ENCODE measurements at places on chromosomes 1 and 21.
A peak's percentile ranks its signal among the peaks of the same experiment; 100 is the strongest.

- DNase-seq: no peak
Measured at GRCh38 chr1:153717330-153717729, 10.5 kb upstream of the INTS3 start.

DNA sequence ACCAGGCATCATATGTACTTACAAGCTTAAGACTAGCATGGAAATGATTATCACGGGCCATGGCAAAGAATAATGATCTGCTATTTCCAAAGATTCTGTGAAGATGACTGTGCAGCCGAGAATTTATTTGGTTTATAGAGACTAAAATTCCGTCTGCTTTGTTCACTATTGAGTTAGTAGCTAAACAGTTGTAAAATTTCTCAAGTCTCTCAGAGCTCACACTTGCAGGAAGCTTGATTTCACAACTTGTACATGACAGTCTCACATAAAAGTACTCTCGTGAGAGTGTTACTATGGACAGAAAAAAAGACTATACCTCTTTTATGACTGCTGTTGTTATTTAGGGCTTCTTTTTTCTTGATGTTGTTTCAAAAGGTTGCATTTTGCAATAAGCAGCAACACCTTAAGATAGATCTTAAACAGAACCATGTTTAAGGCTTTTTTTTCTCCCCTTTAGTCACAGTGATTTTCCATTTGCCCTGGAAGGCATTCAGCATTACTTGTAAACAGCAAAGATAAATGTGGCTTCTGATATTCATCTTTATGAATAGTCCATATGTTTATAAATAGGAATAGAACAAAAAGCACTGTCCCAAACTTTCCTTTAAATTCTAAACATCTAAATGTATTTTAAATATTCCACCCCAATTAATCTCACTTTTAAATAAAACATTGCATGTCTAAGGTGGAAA lies 24.8 kb downstream of the ST6GALNAC5 start:
- no peak for DNase-seq

DNA sequence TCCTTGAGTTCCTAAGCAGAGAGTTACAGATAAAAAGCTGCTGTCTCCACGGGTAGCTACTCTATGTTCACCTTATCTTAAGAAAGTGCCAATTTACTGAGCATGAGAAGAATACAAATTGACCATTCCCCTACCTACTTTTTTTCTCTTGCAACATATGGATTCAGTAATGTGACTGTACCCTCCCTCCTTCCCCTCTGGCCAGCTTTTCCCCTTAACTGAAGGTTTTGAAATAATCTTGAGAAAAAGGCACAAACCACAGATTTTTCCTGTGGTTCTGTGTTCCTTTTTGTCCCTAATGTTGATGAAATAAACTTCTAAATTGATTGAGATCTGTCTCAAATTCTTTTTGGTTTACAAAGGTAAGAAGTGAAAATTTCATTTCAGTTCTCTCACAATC lies 2.6 kb upstream of the CD2 start:
- peak; percentile 12 for DNase-seq

GRCh38 chr1:21636029-21636428 lies 33.1 kb downstream of the RAP1GAP start:
- no peak for DNase-seq

GRCh38 chr1:50852889-50853288 lies 107.2 kb downstream of the FAF1 start:
- no peak for DNase-seq

DNA sequence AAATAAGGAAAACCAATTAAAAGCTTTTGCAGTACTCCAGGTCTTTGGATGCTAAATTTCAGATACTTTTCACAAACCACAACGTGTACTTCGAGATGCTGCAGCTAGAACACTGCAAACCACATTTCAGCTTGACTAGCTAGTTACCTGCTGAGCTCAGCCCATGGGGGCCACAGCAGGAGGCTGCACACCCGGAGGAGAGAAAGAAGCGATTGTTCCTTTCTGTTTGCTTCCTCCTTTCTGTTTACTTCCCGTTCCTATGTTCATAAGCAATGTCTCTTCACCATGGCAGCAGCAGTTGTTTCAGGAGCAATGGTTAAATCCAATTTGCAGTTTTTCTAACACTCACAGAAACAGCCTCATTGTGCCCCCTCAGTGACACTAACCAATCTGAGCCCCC lies 225.6 kb upstream of the FGGY start:
- no peak for DNase-seq

DNA sequence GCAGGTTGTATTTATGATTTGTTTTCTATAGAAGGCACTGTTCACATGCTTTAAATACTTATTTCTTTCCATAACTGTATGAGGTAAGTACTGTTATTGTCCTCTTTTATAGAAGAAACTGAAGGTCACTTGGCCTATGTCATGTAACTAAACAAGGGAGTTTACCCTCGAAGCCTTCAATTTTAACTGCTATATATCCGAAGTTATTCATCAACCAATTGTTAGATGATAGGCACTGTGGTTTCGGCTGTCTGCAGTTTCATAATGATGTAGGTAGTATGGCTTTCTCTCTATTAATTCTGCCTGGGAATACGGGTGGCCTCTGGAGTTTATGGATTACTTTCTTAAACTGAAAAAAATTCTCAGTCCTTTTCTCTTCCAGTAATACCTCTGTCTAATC lies 413.3 kb upstream of the ADGRL2 start:
- no peak for DNase-seq

DNA sequence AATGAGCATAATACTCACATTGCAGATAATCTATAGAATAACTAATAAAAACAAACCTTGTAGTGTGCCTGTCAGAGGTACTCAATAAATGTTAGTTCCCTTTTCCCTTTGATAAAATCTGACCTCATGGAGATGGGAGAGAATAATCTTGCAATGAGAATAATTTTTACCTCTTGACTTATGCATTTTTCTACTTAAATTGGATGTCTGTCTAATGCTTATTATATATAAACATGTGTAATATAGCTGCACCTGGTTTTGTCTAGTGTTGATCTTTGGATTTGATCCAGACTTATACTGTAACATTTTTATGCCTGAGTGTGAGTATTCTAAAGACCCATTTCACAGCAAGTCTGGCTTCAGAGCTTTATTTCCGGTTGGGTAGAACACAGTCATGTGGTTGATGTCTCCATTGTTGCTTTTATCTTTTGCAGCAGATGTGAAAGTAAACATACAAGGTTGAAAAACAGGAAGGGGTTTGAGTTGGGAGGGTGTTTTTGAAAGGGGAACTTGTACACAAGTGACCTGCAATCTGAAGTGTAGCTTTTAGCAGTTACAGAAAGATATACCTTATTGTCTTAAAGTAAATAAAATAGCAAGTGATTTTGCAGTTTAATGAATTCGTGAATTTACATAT lies 12.4 kb downstream of the EPB41 start:
- no peak for DNase-seq

DNA sequence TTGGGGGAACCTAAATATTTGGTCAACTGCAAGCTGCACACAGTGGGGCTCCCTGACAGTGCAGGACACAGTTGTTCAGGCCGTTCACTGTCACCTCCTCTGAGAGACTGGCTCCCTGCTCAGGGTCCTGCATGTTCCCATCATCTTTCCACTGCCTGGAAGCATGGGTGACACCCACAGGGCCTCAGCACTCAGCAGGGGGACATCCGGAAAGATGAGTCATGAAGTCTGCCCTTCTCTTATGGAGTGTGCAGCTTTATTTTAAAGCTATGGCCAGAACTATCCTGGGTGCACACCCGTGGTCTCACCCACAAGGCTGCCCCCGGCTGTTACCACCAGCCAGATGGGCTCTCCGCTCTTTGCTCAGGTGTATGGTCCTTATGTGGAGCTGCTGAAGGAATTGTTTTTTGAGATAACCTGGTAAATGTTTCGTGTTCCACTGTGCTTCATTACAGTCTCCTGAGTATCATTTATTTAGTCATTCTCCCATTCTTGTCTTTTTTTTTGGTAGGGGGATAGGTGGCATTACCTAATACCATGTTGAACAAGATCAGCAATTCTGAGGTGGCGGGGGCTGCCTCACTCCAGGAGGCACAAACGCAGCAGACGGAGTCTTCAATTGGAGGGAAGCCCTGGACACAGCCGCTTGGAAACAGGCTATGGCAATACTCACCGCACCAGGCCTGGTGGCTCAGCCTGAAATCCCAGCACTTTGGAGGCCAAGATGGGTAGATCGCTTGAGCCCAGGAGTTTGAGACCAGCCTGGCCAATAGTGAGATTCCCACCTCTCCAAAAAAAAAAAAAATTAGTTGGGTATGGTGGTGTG lies 14.3 kb downstream of the TRIM11 start:
- no peak for DNase-seq

DNA sequence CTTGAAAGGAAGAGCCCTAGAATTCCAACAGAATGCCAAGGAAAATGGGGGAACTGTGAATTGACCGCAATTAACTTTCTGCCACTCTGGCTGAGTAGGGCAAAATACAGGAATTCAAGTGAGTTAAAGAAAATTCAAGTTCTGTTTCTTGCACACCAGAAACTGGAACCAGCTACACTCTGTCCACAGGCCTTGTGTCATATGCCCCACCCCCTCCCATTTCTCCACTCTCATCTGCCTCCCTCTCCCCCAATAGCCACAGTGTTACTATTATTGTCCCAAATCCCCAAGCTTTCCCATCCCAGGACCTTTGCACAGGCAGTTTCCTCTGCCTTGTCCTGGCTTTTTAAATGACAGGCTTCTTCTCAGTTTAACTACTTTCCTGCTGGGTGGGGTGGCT lies 4.3 kb upstream of the STK40 start:
- DNase-seq: no peak

DNA sequence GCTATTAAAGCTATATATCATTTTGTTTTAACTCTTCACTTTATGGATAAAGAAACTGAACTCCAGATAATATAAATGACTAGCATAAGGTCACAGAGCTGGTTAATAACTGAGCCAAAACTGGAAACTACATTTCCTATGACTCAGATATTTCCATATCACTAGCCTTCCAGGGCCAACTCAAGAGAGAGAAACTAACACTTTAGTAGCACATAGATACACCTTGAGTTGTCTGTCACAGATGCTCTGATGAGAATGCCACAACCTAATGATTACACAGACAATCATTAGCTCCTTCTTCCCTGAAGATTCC lies 40.7 kb downstream of the NME7 start:
- no peak for DNase-seq

DNA sequence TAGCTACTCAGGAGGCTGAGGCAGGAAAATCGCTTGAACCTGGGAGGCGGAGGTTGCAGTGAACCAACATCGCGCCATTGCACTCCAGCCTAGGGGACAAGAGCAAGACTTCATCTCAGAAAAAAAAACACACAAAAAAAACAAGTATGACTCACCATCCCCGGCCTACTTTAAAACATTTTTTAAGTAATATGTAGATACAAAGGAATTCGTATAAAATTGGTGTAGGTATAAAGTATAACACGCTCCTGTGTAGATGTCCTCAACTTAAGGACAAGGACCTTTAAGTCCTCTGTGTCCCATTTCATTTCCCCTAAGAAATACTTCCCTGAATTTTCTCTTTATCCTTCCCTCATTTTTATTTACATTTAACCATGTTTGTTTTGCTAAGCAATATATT lies 73.4 kb upstream of the PKN2 start:
- DNase-seq: no peak

- no peak for DNase-seq
Measured at GRCh38 chr1:7940745-7941436, at the start of gene TNFRSF9. TNFRSF9 (minus strand) TSS chr1:7940839; CDS start chr1:7939994, 845 bp downstream.

GRCh38 chr21:17387030-17387617 lies 125.7 kb upstream of the CXADR start:
- peak; percentile 77 for DNase-seq

DNA sequence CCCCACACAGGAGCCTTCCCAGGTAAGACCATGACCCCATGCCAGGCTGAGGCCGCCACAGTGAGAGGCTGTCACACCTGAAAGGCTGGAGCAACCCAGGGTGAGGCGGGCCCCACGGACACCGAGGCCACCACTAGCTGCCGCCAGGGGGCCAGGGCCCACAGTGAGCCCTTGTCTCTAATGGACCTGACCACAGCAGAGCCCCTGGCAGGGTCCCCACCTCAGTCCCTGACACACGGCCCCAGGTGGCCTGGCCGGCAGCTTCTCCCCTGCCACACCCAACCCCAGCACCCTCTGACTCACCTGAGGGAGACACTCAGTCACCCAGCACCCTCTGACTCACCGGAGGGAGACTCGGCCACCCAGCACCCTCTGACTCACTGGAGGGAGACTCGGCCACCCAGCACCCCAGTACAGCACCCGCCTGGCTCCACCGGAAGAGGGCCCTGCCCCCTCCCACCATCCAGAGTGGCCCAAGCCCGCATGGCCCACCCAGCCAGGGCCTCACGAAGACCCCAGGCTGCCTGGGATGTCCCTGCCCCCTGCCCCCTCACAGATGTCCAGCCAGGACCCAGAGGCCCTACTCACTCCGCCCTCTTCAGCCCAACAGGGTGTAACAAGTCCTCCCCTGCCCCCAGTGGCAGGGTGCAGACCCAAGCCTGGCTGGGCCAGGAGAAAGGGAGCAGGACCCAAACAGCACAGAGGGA lies 4.4 kb downstream of the DVL1 start:
- DNase-seq: no peak

DNA sequence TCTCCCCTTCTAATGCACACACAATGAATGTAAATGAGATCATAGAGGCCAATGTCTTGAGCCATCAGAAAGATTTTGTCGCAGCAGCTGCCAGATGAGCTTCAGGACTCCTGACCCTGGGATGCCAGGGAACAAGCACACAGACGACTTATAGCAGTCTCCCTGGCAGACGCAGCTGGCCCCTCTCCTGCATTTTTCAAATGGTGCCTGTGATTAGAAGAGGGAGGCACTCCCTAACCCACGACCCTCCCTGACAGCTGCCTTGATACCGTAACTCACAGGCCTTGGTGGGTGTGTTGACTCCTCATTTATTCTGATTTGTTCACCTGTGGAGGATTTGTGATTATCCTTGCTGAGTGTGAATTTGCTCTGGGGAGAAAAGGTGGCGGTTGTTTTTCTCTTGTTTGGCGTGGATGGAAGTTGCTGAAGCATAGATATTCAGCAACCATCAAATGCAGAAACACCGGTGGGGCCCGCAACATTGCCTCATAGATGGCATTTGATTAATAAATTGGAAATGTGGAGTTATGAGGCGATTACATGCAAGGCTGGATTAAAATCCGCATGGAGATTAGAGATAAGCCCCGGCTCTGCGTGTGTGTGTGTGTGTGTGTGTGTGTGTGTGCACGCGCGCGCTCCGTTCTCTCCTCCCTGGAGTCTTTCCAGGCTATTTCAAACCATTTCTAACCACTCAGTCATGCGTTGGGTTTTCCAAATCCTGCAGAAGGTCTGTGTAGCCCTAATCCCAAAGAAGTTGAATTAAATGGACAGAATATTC lies 2.1 kb upstream of the RD3 start:
- DNase-seq: peak; percentile 27

- no peak for DNase-seq
Measured at GRCh38 chr21:24118738-24119459, 1488.4 kb downstream of the MRPL39 start.

- DNase-seq: no peak
Measured at GRCh38 chr1:167161242-167161641, 59.4 kb upstream of the POU2F1 start.

DNA sequence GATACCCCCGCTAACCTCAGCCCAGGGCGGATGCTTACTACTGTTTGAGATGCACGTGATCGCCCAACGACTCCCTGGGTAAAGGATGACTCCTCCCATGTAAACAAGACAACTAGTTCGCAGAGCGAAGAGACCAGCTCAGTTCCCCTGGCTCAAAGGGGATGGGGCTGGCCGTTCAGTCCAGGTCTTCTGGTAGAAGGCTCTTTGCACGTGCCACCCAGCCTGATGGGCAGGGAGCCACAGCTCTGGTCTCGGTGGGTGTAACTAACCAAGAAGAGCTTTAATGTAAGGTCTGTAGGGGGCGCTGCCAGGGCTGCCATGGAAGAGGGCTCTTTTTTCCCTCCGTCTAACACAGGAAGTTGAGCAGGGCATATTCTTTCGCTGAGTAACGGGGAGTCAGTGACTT lies 49.4 kb upstream of the PARP1 start:
- no peak for DNase-seq
